ENCODE measurements at places on chromosomes 4 and X.

GRCh38 chr4:10706236-10706635 lies 21.7 kb upstream of the CLNK start:
- no peak for DNase-seq

- DNase-seq, result no peak
Observed at GRCh38 chr4:91256043-91256442, 1047.7 kb upstream of the GRID2 start.

- no peak for DNase-seq
Observed at GRCh38 chr4:171846232-171846631, 33.0 kb downstream of the GALNTL6 start.

DNA sequence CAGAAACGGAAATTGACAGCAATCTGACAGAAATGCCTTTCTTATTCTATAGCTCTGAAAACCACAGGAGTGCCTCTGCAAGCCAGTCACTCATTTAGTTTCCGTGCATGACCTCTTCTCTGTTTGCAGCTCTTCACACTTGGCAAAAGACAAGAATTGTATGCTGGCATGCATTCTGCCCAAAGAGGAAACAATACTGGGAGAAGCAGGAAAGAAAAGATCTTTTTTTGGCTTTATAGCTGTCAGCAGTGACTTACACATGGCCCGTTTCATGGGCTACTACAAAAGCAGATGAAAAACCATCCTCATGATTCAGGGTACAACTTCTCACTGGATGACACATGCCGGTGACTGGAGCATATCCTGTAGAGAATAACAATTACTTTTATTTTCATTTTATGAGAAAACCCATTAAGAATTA lies 249.4 kb downstream of the ADAMTS3 start:
- no peak for DNase-seq

DNA sequence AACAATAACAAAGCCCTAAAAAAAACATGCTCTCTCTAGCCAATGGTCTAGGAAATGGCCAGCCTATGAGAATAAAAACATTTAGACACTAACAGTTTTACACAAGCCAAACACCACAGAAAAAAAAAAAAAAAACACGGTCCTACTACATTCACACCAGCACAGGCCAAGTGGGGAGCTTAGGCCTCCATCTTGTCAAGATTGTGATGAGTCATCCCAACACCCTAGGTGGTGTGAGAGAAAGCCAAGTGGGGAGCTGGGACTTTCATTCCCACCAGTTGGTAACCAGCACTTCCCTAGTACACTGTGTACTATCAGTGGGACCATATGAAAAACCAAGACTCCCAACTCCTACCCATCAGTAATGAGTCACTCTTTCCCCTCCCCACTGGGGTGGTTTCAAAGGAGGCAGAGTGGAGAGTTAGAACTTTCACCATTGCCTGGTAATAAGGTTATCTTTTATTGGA lies 95.6 kb downstream of the ADAMTS3 start:
- no peak for DNase-seq

- DNase-seq, result no peak
Observed at GRCh38 chrX:37785569-37785968, 5.7 kb downstream of the CYBB start.

- DNase-seq, result no peak
Observed at GRCh38 chr4:3729188-3729881, 36.9 kb upstream of the ADRA2C start.

DNA sequence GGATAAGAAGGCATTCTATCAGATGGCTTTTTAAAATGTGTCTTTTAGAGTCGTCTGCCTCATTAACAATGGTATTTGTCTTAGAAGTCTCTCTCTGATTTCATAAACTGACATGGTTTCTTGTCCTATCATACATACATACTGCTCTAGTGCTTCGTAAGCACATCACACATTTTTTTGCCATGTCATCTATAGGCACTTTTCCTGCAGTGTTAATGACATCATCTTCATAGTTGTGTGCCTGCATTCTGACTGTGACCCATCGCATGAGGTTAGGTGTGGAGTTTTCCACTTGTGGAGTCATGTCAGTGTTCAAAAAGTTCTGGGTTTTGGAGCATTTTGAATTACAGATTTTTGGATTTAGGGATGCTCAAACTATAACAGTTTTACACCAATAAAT lies 361.6 kb upstream of the SPOCK3 start:
- no peak for DNase-seq

DNA sequence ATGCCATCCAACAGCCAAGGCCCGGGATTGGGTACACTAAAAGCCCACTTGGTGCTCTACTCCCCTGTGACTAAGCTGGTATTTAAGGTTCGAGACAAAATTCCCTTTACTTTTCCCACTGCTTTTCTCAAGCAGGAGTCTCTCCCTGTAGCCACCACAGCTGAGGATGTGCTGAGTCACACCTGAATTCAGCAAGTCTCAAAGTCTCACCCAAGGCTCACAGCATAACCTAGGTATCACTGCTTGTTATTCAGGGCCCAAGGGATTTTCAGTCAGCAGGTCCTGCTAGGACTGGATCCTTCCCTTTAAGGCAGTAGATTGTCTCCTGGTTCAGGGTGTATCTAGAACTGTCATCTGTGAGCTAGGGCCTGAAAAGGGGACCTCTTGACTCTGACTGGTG lies 39.2 kb downstream of the FMR1NB start:
- DNase-seq, result no peak

DNA sequence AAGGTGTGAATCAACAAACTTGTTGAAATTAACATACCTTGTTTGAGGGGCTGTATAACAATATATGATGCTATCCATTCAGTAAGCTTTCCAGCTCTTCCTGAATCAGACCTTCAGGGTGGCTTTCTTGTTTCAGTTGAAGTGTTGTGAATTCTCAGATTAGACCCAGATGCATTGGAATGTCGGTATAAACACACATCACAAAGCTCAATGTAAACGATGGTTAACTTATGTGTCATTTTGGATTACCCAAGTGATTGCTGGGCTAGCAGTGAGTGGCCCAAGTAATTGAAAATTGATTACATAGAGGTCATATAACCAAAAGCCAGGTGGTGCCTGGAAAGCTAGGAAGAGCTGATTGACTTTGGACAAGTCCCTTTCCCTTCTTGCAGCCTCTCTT lies 115.0 kb downstream of the SHROOM4 start:
- no peak for DNase-seq

GRCh38 chr4:134089885-134090284 lies 111.7 kb downstream of the PABPC4L start:
- no peak for DNase-seq

DNA sequence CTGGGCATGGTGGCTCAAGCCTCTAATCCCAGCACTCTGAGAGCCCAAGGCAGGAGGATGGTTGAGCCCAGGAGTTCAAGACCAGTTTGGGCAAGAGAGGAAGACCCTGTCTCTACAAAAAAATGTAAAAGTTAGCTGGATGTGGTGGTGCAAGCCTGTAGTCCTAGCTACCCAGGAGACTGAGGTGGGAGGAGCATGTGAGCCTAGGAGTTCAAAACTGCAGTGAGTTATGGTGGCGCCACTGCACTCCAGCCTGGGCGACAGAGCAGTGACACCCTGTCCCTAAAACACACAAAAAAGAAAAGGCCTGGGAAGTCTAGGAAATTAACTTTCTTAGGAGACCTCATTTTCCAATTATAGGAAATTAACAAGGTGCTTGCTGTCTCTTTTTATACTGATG lies 76.8 kb downstream of the JAKMIP1 start:
- DNase-seq, result no peak

DNA sequence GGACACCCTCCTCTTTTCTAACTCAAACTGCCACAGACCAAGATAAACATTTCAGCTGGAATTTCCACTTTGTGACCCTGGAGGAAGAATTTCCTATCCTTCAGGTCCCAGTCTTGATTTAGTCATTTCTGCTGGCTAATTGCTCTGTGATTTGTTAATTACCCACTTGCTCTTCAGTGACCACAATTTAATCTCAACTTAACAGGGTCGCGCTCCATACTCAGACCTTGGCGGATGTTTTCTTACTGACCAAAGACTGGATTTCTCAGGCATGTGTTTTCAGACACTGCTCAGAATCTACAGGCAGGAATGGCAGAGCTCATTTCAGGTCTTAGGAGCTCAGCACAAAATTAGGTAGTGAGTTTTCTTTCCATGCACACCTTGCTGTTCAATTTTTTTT lies 188.9 kb downstream of the ASMT start:
- no peak for DNase-seq

DNA sequence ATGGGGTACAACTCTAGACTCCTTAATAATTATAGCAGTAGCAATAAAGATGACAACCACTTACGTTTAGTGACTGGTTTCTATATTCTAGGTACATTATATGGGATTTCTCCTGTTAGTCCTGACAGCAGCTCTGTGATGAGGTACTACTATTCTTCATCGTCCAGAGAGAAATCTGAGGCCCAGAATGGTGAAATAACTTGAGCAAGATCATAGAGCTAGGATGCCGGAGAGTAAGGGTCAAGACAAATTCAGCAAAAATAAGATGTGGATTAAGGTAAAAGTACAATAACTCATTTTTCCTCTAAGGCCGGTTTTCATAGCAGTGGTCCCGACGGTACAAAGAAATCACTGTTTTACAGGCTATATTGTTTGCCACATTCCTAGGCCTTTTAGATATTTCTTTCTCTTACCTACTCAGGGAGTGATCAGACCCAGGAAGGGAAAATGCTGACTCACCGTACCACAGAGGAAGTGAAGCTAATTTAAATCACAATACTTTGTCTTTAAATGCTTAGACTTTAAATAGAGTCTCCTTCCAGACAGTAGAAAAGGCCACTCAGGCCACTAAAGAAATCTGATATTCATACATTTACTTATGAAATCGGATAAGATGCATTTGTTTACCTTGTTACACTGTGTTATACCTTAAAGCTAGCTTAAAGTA lies 2023.0 kb upstream of the AGA start:
- DNase-seq, result no peak

Data from CD8-positive, alpha-beta T cell (primary cell).